ENCODE measurements at places on chromosomes 7 and 10. TPM values are rescaled to one million over a fixed set of nuclear protein-coding genes. Genes with fewer than 3 reads are reported as not detected.
A peak's percentile ranks its signal among the peaks of the same experiment; 100 is the strongest.

GOLGA7B gene
- 5.1 TPM for total RNA-seq

MUC12 gene
- not detected for total RNA-seq

DNA sequence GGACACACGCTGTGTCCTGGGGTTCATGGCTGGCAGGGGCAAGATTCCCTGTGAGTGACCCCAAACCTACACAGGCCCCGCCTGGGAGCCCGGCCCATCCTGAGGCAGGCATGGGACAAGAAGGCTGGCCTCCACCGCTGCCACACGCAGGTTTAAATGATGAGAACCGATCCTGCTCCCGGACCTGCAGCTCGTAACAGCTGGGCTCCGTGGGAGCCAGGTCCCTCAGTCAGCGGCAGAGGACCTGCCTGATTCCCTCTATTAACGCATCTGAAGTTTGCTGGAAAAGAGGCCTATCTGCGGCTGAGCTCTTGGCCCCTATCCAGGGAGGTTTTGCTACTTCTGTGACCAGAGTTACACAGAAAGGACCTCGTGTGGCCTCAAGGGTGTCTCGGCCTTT, 112.3 kb downstream of the VIPR2 start:
- DNase-seq: no peak

- DNase-seq: no peak
Measured at GRCh38 chr7:103902917-103903316, 86.5 kb downstream of the RELN start.

GRCh38 chr7:123355576-123356190, 155.9 kb upstream of the SLC13A1 start:
- peak; percentile 76 for DNase-seq

GRCh38 chr7:96833676-96834453, 124.2 kb upstream of the SEM1 start:
- DNase-seq: peak; percentile 86

DNA sequence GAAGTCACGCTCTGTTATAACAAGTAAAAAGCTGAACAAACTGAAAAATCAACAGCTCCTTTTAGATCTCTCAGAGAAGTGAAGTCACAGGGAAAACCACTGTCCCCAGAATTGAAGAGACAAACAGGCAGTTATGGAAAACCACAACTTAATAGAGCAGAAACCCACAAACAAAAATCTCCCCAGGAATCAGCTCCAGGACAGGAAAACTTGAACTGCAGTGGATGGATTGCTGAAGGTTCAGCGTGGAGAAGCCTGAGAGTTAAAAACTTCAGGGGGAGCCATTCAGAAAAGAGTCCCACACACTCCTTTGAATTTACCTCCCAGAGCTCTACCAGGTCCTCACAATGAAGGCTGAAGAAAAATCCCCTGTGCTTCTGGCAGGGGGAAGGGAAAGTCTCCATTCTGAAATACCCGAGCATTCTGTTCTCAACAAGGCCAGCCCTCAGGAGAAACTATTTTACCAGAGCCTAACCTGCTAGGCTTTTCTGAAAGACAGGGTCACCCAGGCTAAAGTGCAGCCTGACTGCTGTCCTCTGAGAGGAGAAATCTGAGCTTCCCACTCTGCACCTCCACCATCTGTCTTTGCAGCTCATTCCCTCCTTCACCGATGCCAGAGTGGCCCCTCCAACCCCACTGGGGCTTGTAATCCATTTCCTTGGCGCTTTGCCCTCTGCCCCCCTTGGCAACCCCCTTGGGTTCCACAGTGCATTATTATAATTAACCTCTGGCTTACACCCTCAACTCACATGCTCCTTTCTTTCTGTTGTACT, 65.0 kb upstream of the CCNY start:
- DNase-seq: peak; percentile 49

GRCh38 chr7:25272265-25272664, 44.0 kb upstream of the NPVF start:
- no peak for DNase-seq

DNA sequence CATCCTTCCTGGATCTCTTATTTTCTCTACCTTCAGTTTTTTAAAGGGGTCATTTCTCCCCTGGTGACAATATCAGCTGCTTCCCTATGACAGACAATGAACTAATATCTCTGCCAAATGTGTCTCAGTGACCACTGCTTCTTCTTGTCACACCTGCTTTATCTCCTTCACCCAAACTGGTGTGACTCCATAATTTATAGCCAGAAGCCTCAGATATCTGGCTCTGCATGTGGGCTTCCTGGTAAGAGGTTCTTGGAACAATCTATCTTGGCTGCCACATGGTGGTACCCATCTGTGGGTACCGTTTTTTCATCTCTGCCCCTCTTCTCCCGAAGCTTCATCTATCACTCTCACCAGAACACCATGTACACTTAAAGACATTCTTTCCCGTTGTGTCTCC, 37.0 kb downstream of the CPVL start:
- no peak for DNase-seq

Measured in Caki2 (cell line).